ENCODE measurements at places on chromosomes 3 and 15. TPM values are rescaled to one million over a fixed set of nuclear protein-coding genes. Genes with fewer than 3 reads are reported as not detected.

The TEX55 gene
- not detected for total RNA-seq

The WDR72 gene
- total RNA-seq: 0.66 TPM

The FOXB1 gene
- not detected for total RNA-seq

The PEX5L gene
- total RNA-seq: 0.48 TPM

The PAK6 gene
- 11.0 TPM for total RNA-seq

The THPO gene
- 1.3 TPM for total RNA-seq

The SNAPC5 gene
- 26.9 TPM for total RNA-seq

The FSIP1 gene
- 16.2 TPM for total RNA-seq

The POC1A gene
- total RNA-seq: 2.6 TPM

The NEK10 gene
- 48.4 TPM for total RNA-seq

The PPP1R2 gene
- 44.8 TPM for total RNA-seq

The MYO1E gene
- total RNA-seq: 68.6 TPM

The DHX30 gene
- 72.4 TPM for total RNA-seq

The SETD5 gene
- 118 TPM for total RNA-seq

Data from breast epithelium (tissue), 4 donors.